Astrocyte (in vitro differentiated cells and primary cell): ENCODE measurements at places on chromosomes 2 and 18. TPM values are rescaled to one million over a fixed set of nuclear protein-coding genes. Genes with fewer than 3 reads are reported as not detected.

- DNase-seq: no peak
- no peak overlapping the region for H3K4me3 ChIP-seq
- peaks cover 8% of the 10 kb centered on the region for H3K27me3 ChIP-seq
Observed at GRCh38 chr18:47932190-47932589, 1.7 kb upstream of the SMAD2 start.

DNA sequence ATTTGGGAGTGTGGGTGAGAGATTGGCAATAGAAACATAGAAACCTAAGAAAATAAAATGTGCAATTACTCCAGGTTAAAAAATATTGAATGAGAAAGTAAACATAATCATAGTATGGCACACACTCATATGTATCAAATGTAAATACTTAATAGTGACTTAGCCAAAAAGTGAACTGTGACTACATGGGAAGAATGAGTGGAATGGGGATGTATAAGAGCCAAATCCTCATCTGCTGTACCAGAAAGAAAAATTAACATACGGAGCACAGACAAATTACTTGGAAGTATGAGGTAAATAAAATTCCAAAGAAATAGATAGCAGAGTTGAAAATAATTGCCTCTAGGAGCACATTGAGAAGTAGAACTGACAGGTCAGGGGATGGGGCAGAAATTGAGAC is 4.0 kb downstream of the FLACC1 start:
- H3K27ac ChIP-seq: no peak overlapping the region
- DNase-seq: peak; percentile 9
- H3K4me3 ChIP-seq: no peak overlapping the region
- no peaks in the 10 kb centered on the region for H3K36me3 ChIP-seq
- H3K4me1 ChIP-seq: no peaks in the 10 kb centered on the region

- no peak overlapping the region for H3K4me3 ChIP-seq
- no peak overlapping the region for H3K27ac ChIP-seq
- H3K27me3 ChIP-seq: no peaks in the 10 kb centered on the region
Observed at GRCh38 chr18:63299837-63300745, 19.5 kb downstream of the BCL2 start.

DNA sequence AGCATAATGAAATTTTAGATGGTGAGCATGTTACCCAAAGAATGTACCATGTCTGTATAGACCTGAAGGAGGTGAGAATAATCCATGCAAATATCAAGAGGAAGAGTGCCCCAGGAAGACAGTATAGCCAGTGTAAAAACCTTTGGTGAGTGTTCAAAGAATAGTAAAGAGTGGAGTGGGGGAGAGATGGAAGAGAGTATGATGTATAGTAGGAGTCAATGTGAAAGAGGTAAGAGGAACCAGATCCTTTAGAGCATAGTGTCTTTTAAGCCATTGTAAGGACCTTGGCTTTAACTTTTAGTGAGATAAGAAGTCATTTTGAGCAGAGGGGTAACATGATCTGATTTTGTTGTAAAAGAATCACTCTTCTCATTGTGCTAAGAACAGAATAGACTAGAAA is 1052.3 kb upstream of the ZEB2 start:
- no peaks in the 10 kb centered on the region for H3K36me3 ChIP-seq
- no peak overlapping the region for H3K27ac ChIP-seq
- DNase-seq: no peak
- H3K27me3 ChIP-seq: no peaks in the 10 kb centered on the region
- H3K4me1 ChIP-seq: no peaks in the 10 kb centered on the region

DNA sequence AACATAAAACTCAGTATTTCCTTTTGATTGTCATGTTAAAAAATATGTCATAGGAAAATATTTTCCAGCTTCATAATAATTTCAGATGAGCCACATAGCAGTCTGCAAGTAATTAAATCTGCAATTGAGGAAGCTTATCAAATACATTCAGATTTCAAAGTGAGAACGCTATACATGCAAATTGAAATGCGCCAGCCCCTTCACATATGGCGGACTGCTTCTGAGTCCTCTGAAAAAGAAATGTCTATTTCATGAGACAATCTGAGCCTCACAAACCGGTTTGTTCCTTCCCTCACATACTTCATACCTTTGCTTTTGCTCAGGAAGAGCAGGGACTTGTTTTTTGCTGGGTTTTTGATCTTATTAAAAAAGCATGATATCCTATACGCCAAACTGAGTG is 2.3 kb upstream of the DCDC2C start:
- no peaks in the 10 kb centered on the region for H3K36me3 ChIP-seq
- H3K4me1 ChIP-seq: no peaks in the 10 kb centered on the region
- H3K27me3 ChIP-seq: peaks cover 11% of the 10 kb centered on the region
- DNase-seq: no peak

POTEC gene
- total RNA-seq: not detected in 2 replicates

CD207 gene
- total RNA-seq: not detected in 2 replicates

CD226 gene
- 0.07 and 0.12 TPM in 2 replicates for total RNA-seq

TMX3 gene
- total RNA-seq: 64.4 and 64.6 TPM in 2 replicates

LOXL3 gene
- total RNA-seq: 17.6 and 33.8 TPM in 2 replicates
